ENCODE measurements at places on chromosomes 2 and 18.

DNA sequence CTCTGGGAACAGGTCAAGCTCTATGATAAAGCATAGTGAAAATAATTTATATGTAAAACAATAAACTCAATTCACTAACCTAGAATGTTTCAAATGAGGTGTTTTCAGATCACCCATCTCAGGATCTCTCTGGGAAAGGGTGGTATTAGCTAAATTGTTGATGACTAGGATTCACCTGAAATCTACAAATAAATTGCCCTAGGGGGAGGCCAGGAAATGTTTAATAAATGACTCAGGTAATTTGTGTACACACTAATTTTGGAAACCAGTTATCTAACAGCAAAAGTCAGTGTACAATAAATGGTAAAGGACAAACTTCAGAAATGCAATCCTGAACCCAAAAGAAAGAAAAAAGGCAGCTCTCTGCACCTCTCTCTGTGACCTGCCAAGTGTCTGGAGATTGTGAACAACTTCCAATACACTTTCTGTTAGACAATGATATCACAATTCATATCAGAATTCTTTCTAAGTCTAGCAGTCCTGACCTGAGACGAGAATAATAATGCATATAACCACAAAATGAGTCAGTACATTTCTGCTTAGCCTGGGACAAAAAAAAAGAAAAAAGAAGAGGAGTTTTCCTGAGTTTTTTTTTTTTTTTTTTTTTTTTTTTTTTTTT lies 760.0 kb downstream of the EPHA4 start:
- H3K36me3 ChIP-seq, result no peaks in the 10 kb centered on the region
- H3K4me3 ChIP-seq, result no peak overlapping the region
- no peaks in the 10 kb centered on the region for H3K27me3 ChIP-seq

DNA sequence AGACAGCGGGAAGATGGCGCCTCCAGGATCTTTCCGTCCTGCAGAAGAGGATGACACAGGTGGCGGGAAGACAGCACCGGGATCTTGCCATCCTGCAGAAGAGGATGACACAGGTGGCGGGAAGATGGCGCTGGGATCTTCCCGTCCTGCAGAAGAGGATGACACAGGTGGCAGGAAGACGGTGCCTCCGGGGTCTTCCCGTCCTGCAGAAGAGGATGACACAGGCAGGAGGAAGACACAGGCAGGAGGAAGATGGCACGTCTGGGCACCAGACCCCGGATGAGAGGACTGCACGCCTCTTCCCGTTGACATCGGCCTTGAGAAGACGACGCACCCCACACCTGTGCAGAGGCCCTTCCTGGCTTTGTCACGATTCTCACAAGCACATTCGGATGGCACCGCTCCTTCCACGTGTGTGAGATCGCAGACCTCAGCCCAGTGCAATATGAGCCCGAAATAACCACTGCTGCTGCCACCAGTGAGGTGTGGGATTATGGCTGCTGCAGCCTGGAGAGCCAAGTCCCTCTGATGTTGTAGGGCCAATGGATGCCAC lies 79.4 kb upstream of the SNTG2 start:
- H3K36me3 ChIP-seq, result no peaks in the 10 kb centered on the region
- H3K4me1 ChIP-seq, result no peaks in the 10 kb centered on the region
- no peak for DNase-seq
- H3K4me3 ChIP-seq, result no peak overlapping the region
- no peak overlapping the region for H3K27ac ChIP-seq

- no peak overlapping the region for H3K4me3 ChIP-seq
- no peak for DNase-seq
- H3K4me1 ChIP-seq, result peaks cover 8% of the 10 kb centered on the region
Observed at GRCh38 chr2:191341436-191341835, 96.2 kb downstream of the MYO1B start.

- H3K4me1 ChIP-seq, result peaks cover 8% of the 10 kb centered on the region
- no peak overlapping the region for H3K4me3 ChIP-seq
- DNase-seq, result no peak
- H3K27ac ChIP-seq, result no peak overlapping the region
- H3K27me3 ChIP-seq, result no peaks in the 10 kb centered on the region
Observed at GRCh38 chr18:58284699-58285448, 240.8 kb downstream of the NEDD4L start.

DNA sequence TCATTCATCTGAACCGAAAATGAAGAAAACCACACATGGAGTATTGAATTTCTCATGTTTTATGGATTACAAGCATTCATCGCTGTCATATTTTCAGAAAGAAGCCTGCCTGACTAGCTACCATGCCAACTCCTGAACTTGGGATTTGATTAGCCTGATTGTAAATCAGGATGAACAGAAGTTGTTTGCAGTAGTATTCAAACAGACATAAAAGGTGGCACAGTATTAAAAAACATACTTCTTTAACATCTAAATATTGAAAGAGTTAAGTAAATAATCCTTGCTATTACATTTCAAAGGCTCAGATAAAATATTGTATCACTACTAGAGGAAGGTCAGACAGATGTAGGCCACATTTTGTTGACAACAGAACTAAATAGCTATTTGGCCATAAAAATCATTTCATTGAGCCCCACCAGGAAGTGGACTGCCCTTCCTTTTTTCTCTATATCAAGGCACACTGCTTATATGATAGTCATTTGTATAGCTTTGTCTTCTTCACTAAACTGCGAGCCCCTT lies 21.6 kb downstream of the SLC38A11 start:
- H3K36me3 ChIP-seq, result no peaks in the 10 kb centered on the region
- no peaks in the 10 kb centered on the region for H3K4me1 ChIP-seq
- no peak overlapping the region for H3K27ac ChIP-seq
- no peaks in the 10 kb centered on the region for H3K27me3 ChIP-seq
- no peak for DNase-seq

DNA sequence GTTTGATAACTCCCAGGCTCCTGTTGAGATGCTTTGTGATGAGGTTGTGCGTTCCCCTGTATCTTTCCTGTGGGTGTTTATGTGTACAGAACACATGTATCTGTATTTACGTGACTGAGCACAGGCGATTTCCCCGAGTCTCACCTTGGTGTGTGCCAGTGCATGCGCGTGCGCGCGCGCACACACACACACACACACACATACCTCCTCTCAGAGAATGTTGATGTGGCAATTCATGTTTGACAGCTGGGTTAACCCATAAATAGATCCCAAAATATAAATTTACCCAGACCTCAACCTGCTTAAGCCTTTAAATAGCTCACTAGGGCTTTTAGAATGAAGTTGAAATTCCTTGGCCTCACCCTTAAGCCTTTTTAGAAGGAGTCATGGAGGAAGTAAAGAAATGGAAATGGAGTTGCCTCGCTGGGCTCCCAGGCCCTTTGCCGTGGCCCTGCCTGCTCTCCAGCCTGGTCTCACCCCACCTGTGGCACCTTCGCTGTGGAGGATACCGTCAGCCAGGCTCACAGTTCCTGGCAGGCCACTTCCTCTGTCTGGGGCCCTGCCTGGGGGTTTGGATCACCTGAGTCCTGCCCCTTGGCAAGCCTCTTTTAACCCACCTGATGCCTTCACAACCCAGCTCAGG lies 20.3 kb downstream of the AGAP1 start:
- H3K27ac ChIP-seq, result no peak overlapping the region
- H3K4me1 ChIP-seq, result peaks cover 4% of the 10 kb centered on the region
- no peak for DNase-seq

GRCh38 chr2:220893411-220893810 lies 678.7 kb downstream of the EPHA4 start:
- H3K27ac ChIP-seq, result no peak overlapping the region
- peak; percentile 10 for DNase-seq
- peaks cover 16% of the 10 kb centered on the region for H3K4me1 ChIP-seq
- no peaks in the 10 kb centered on the region for H3K27me3 ChIP-seq
- H3K36me3 ChIP-seq, result no peaks in the 10 kb centered on the region

- H3K4me1 ChIP-seq, result no peaks in the 10 kb centered on the region
- no peak for DNase-seq
- no peak overlapping the region for H3K27ac ChIP-seq
- H3K36me3 ChIP-seq, result no peaks in the 10 kb centered on the region
- H3K4me3 ChIP-seq, result no peak overlapping the region
Observed at GRCh38 chr2:229684942-229685562, 29.3 kb downstream of the DNER start.

DNA sequence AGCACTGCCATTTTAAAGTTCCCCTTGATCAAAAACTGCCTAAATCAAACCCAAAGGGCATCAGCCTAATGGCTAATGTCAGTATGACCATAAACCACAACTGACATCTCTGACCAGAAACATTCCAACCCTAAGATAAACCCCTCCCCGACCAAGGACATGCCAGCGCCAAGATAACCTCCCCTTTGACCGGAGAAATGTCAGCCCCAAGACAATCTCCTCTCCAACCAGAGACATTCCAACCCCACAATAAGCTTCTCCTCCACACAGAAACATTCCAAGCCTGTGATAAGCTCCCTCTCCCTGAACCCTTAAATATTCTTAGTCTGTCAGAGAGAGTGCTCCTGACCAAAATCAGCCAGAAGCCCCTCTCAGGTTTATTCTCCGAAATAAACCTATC lies 188.3 kb upstream of the MSH6 start:
- H3K4me3 ChIP-seq, result no peak overlapping the region
- H3K27me3 ChIP-seq, result peaks cover 23% of the 10 kb centered on the region
- no peaks in the 10 kb centered on the region for H3K36me3 ChIP-seq
- no peaks in the 10 kb centered on the region for H3K4me1 ChIP-seq
- H3K27ac ChIP-seq, result no peak overlapping the region

DNA sequence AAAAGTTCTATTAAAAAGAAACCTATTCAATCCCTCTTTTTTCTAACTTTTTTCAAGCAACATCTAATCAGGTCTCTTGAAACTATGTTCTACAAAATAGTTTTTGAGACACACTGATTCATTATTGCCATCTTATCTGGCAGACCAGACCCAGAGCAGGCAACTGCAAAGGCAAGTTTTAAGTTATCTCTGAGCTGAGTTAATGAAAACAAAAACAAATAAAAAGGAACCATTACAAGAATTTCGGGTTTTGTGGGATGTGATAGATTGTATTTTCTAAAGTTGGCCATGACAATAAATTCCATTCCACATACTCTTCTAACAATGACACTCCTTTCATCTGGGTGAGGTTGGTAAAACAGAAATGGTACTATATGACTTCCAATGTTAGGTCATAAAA lies 15.2 kb upstream of the TWSG1 start:
- no peak overlapping the region for H3K4me3 ChIP-seq
- H3K27me3 ChIP-seq, result no peaks in the 10 kb centered on the region
- DNase-seq, result no peak
- H3K4me1 ChIP-seq, result peaks cover 19% of the 10 kb centered on the region
- no peaks in the 10 kb centered on the region for H3K36me3 ChIP-seq
- no peak overlapping the region for H3K27ac ChIP-seq

- H3K4me3 ChIP-seq, result no peak overlapping the region
- H3K27ac ChIP-seq, result no peak overlapping the region
- no peaks in the 10 kb centered on the region for H3K4me1 ChIP-seq
- DNase-seq, result no peak
Observed at GRCh38 chr2:167069855-167070254, 181.6 kb downstream of the XIRP2 start.

- H3K4me1 ChIP-seq, result peaks cover 52% of the 10 kb centered on the region
- no peaks in the 10 kb centered on the region for H3K27me3 ChIP-seq
- H3K4me3 ChIP-seq, result no peak overlapping the region
- peak; percentile 85 for DNase-seq
- no peaks in the 10 kb centered on the region for H3K36me3 ChIP-seq
- H3K27ac ChIP-seq, result peak overlapping the region; percentile 70
Observed at GRCh38 chr2:224142397-224143312, 103.6 kb upstream of the SERPINE2 start.

DNA sequence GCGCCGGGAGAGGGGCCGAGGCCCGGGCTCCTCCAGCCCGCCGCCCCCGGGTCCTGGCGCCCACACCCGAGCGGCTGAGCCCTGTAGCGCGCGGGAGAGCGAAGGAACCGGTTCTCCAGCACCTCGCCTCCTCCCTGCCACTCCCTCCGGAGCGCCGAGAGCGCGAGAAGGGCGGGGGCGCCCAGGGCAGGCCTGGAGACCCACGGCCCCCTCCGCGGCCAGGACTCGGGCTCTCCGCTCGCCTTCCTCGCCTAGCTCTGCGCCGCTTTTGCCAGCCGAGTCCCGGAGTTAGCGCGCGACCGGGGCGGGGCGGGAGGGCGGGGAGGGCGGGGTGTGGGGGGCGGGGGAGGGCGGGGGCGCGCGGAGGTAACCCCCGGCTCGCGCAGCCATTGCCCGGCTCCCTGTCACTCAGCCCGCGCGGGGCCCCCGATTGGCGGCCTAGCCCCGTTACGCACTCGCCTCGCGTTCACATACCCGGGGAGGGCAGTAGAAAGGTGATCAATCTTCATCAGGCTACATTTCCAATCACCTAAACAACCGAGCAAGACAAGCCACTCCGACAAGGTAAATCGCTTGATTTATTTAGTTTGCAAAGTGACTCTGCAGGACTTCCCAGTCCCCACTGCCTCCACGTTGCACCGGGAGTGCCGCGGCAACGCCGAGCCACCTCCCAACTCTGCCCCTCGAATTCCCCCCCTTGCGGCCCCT lies at the start of gene OTX1:
OTX1 (plus strand) TSS at position 497 of the 708 bp plus-strand sequence. CDS start 2,161 bp downstream, outside the sequence.
- peak; percentile 61 for DNase-seq
- H3K27me3 ChIP-seq, result peaks cover 49% of the 10 kb centered on the region

DNA sequence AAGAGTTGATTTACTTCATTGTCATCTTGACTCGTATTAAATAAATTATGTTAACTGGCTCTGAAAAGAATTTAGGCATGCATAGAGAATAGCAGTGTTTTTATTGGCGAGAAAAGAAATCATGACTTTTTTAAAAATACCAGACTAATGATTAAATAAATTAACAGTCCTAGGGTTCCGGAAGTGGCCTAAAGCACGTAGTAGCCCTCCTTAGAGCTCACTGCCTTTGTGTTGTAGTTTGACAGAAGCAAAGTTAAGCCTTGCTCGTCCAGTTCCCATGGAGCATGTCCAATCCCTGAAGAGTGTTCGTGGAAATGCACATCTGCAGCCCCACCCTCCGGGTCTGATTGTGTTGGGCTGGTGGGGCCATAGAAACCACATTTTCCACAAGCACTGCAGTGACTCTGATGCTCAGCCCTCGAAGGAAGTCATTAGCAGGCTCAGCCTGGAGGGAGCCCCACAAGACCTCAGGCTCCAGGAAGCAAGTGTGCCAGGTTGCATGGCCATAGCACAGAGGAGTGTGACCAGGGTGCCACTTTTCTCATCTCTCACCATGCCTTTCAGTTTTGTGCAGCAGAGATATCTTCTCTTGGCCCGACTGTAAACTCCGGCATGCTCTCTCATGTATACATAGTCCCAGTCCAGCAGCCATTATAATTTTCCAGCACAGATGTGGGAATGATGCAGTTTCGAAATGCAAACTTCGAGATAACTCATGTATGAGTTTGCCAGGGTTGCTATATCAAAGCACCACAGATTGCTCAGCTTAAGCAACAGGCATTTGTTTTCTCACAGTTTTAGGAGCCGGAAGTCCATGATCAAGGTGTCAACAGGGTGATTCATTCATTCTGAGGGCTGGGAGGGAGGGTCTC lies 188.6 kb upstream of the SH3BP4 start:
- no peaks in the 10 kb centered on the region for H3K27me3 ChIP-seq
- no peaks in the 10 kb centered on the region for H3K36me3 ChIP-seq
- peak overlapping the region; percentile 75 for H3K27ac ChIP-seq
- DNase-seq, result peak; percentile 84

Measured in GM23248 (cell line).